ENCODE measurements at places on chromosomes 16 and 17.
A peak's percentile ranks its signal among the peaks of the same experiment; 100 is the strongest.

- no peak for DNase-seq
These were observed 1044.6 kb downstream of the CDH11 start for GRCh38 chr16:64077242-64077641.

DNA sequence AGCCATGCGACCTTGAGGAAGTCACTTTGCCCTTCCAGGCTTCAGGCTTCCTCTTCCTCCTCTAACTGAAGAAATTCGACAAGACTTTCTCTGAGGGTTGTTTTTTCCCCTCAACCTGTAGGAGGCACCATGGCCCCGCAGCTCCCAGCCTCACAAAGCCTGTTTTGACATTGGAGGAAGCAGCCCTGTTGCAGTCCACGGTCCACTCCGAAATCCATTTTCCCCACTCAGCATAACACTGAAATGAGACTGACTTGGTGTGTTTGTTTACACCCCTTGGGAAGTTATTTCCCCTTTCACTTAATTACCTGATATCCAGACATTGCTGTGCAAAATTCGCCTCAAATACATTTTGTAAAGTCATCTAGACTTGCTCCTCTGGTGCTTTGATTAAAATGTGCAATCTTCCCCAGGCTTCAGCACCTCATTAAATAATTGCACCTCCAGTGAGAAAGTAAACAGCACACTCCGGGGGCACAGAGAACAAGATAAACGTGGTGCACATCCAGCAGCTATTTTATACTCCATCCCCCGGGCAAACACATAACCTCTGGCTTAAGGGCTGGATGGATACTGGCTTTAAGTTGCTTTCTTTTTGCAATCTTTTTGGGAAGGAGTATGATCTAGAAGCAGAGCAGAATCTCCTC, 41.4 kb upstream of the PIRT start:
- DNase-seq: no peak

DNA sequence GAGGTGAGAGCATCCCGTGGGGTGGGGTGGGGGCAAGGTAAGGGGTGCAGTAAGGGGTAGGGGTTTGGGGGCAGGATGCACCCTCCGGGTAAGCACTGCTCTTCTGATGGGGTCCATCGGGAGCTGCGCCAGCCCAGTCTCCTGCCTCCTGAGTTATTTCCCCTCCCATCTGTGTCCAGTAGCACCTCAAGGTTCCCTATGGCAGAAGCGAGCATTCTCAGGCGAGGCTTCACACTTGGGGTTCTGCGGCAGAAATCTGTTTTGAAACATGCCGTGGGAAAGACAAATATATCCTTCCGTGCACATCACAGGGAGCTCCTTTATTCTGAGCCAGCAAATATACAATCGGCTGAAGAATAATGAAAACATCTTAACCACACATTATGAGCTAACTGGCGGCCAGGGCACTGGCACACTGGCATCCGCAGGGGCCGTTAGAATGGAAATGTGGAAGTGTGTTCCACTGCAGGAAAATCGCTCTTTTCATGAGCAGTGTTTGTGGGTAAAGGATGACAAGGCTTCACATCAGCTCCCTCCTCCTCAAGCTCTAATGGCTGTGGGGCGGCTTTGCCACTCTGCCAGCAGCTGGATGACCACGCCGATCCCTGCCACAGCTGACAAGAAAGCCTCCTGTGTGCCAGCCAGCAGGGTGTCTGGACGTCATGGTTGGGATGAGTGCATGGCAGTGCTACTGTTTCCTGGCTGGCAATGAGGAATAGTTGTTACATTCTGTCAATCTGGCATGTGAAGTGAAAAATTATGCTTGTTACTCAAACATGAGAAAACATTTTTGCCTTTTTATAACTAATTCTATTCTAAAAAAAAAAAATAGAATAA, 20.0 kb downstream of the MTHFSD start:
- no peak for DNase-seq

DNA sequence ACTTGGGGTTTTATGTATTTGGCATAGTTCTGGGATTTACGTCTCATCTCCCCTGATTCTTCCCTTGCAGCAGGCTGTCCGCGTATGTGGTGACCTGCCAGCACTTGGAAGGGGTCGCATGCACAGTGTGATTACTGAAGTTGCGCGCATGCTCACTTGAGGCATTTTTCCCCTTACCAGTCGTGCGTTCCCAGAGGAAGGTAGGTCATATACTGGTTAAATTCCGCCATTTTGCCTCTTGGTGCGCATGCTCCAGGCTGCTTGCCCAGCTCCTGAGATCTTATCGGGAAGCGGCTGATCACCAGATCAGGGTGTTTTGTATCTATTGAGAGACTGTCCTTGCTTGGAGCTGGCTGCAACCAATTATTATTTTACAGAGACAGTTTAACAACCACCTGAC, 56.5 kb upstream of the TEX2 start:
- no peak for DNase-seq

GRCh38 chr16:11298143-11298900, 17.2 kb upstream of the PRM1 start:
- no peak for DNase-seq

DNA sequence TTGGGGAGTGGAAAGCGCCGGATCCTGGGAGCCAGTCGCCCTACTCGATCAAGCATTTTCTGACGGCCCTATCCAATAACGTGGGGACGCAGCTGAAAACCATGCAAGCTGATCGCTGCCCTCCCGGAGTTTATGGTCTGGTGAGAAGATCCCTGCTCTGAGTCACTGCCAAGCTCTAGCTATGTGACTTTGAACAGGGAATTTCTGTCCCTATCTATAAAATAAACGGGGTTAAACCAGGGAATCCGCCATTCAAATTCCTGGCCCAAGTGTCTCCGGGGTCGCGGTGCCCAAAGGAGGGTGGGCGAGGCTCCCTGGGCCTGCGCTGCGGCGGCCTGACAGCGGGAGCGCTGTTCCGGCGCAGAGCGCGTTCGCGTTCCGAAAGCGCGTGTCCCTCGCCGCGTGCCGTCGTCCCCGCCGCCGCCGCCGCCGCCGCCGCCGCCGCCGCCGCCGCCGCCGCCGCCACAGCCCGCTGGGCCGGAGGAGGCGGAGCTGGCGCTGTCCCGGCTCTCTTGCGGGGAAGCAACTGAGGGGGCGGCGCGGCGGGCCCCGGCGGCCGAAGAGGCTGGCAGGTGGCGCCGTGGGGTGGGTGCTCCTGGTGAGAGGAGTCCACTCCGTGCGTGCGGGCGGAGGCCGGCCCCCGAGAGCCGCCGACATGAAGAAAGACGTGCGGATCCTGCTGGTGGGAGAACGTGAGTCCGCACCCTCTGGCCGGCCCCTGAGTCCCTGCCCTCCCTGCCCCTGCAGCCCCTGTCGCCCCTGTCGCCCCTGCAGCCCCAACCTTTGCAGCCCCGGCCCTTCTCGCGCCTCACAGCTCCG, at the start of gene RHOT1:
Gene RHOT1 (plus strand): TSS at position 465 of the 819 bp plus-strand sequence. CDS start 191 bp downstream, at position 656.
- DNase-seq: peak; percentile 85

GRCh38 chr17:76492989-76493501, 8.2 kb downstream of the RHBDF2 start:
- DNase-seq: peak; percentile 85

DNA sequence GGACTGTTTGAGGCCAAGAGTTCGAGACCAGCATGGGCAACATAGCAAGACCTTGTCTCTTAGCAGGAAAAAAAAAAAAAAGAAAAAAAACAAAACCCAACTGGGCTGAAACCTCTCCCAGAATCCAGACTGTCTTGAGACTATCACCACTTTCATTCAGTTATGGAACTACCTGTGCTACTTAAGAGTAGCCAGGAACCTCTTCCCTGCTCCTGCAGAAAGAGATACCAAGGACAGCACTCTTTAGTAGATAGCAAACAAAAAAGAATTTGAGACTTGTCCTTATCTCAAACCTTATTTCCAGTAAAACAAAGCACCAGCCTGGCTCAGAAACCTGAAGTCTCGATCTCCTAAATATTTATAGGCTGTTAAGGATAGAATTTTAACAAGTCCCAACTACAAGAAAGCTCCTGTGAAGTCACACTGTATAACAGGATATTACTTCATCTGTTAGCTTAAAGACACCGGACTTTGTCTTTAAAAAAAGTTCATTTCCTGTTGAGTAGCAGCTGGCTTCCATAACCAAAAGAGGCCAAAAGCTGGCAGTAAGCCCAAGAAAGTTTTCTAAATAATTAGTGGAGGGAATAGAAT, 5.1 kb downstream of the CDR2 start:
- no peak for DNase-seq

DNA sequence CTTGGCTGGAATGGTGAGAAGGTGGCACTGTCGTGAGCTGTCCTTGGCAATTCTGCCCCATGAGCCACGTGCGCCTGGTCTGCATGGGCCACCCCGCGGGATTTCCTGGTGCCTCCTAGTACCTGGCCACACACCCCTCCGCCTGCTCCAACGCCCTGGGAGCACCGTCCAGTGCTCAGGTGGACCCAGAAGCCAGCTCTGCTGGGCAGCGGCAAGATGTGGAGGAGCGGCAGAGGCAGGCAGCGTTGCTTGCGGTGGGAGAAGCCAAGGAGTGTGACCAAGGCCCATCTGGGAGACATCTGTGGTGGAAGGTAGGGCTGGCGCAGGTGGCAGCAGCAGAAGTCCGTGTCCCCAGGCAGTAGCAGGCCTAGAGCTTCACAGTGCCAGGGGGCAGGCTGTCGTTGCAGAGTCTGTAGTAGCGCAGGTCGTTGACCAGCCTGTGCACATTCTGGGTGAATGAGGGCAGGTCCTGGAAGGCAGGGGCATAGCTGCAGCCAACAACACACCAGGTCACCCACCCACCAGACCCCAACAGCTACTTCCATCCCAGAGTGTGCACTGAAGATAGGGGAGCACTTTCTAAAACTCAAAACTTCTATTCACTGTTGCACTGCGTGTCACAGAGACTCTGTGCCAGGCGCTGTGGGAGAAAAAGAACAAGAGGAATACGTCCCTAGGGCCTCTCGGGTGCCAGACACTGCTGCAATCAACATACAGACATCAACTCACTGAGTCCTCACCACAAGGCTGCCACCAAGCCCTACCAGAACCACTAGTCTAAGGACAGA, 34.9 kb upstream of the GSG1L start:
- no peak for DNase-seq

DNA sequence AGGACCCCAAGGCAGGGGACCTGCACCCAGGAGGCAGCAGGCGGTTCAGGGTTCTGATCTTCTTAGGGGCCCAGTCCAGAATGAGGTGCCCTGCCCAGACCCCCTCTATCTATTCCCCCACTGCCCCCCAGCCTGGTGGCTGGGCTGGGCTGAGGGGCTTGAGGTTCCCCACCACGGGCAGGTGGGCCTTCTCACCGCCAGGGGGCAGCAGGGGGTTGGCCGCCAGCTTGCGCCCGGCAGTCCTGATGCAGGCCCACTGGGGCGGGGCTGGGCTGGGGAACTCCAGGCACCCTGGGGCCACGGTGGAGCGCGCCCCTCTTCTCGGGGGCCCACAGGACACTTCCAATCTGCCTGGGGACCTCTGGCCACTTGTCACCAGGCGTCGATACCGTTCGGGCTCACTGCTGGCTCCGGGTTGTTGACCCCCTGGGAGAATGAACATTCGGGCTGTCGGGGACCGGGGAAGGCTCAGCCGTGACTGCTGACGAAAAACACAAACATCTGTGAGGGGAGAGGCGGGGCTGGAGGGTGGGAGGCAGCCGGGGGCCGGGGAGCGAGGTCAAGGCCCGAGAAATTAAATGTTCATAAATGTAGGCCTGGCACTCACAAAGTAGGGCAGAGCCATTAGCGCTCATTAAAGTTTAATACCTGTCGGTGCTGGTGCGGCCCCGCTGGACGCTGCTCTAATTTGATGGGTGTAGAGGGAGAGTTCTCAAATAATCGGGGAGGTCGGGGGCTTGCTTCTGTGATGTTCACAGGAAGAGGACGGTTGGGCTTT, 219.3 kb upstream of the GSE1 start:
- DNase-seq: peak; percentile 79
